Activated T-helper 9 cell treated with anti-CD3 and anti-CD28 coated beads, Interleukin-2, amount 50 U/mL, for 16 hours (primary cell): ENCODE measurements at places on chromosomes 13 and 19.

DNA sequence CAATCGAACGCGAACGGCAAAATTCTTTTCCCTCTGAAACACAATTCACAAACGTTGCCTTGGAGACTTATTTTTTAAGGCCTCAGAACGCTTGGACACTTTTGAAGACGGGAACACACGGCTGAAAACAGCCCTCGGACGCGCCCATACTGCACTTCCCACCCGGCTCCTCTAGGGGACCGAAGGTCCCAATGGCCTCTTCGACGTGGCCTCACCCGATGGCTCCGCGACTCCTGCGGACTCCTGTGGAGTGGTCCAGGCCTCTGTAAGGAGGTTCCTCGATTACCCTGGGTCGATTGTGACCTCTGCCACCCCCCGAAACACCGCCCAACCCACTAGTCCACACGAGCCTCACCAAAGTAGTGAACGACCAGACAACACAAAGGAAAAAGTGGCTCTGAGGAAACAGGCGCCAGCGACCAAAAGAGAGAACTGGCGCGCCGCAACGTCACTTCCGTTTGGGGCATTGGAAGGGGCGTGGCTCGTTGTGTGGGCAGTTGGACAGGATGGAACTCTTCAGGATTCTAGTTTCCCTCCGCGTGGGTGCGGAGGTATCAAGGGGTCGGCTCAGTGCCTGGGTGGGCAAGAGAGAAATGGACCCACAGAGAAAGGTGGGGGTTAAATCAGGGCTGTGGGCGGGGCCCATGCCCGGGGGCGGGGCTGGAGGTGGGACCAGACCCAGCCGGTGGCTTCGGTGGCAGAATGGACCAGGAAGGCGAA is at the start of gene ZNF560:
ZNF560 (minus strand) TSS at position 434 of the 720 bp plus-strand sequence. CDS start 23,303 bp downstream, outside the sequence.
- no peak for DNase-seq

GRCh38 chr13:111491021-111491420 is 170.6 kb downstream of the TEX29 start:
- DNase-seq: no peak

DNA sequence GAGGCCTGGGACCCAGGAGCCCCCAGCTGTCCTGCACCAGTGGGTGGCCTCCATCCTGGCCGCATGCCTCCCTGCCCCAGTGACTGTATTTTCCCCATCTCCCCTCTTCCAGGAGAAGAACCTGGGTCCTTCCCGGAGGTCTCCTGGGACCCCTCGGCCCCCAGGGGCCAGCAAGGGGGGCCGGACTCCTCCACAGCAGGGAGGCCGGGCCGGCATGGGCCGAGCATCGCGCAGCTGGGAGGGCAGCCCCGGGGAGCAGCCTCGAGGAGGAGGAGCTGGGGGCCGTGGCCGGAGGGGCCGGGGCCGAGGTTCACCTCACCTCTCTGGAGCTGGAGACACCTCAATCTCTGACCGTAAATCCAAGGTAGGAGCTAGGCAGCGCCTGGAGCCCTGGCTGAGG is 4.2 kb downstream of the CCDC9 start:
- no peak for DNase-seq

DNA sequence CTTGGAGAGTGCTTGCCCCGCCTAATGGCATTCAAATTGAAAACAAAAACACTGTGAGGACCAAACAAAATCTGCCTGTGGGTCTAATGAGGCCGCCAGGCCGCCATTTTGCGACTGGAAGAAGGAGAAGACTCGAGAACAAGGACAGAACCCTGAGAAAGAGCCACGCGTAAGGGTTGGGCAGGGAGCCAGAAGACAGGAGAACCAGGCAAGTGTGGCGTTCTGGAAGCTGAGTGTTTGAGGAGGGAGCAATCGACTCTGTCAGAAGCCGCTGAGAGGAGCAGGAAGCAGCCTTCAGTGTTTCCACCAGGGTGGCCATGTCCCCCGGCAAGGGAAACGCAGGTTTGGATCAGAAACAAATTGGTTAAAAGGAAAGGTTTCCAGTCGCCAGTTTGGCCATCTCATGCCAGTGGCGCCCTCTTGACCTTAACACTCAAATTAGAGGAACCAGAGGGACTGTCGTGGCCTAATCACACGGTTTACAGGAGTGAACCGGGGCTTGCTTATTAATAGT is 10.2 kb upstream of the PTOV1 start:
- DNase-seq: no peak
